Chondrocyte (in vitro differentiated cells): ENCODE measurements at places on chromosomes 12 and 14. TPM values are rescaled to one million over a fixed set of nuclear protein-coding genes. Genes with fewer than 3 reads are reported as not detected.

DNA sequence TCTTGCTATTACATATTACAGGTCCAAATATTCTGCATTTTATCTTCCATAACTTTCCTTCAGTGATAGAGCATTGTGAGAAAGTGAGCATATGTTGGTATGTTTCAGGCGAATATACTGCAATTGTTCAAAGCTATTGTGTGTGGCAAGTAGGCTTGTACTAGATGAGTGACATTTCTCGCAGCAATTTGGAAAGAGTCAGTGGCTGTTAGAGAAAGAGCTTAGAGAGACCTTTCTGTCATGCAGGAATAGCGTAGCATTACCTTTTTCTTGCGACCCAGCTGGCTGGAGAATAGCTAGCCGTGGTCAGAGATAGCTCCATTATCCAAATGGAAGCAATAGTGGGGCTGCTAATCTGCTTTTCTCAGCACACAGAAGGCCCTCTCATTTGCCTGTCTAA is 678.5 kb upstream of the FOXG1 start:
- H3K36me3 ChIP-seq, result no peaks in the 10 kb centered on the region
- H3K27ac ChIP-seq, result no peak overlapping the region
- no peaks in the 10 kb centered on the region for H3K27me3 ChIP-seq
- no peak overlapping the region for H3K4me3 ChIP-seq
- DNase-seq, result no peak

DNA sequence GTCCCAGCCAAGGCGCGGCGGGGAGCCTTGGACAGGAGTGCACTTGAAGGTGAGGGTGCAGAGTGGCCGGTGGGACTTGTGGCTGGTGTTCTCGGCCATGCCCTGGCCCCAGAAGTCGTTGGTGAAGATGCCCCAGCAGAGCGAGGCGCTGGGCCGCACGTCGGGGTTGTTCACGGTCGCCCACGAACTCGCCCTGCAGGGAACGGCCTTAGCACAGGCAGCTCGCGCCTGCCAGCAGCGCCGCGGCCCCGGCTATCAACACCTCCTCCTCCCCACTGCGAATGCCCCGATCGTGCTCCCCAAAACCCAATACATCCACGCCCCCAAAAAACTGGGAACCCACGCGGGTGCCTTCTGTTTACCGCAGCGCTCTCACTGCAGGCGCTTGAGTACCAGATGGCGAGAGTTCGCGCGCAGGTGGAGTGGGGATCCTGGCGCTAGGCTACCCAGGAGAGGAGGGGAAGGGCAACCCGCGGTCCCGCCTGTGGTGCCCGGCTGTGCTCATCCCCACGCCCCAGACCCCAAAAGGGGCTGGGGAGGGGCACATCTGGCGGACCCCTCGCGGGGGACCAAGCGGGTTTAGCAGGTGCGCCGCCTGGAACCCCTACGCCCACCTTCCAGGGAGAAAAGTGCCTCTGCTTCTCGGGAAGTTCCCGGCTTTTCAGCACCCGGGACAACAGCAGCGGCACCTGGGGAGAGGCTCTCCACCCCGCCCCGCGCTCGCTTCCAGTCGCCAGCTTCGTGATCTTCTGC is 386.3 kb upstream of the TMTC1 start:
- no peak overlapping the region for H3K27ac ChIP-seq
- no peaks in the 10 kb centered on the region for H3K27me3 ChIP-seq
- H3K4me1 ChIP-seq, result peaks cover 3% of the 10 kb centered on the region
- H3K36me3 ChIP-seq, result no peaks in the 10 kb centered on the region
- H3K4me3 ChIP-seq, result no peak overlapping the region

DNA sequence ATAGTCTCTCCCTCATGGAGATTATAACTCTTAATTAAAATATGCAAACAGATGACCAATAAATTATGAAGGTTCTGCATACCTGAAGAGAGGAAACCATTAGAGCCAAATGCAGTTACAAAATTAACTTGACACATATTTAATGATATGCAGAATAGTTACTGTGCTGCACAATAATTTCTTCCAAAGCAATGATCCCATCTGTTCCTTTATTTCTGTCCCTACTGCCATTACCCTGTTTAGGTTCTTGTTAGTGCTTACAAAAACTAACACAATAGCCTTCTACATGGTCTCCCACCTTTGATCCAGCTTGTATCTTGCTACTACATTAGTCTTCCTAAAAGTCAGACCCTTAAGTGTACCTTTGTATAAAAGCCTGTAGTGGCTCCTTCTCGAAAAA is 411.1 kb downstream of the APAF1 start:
- H3K4me3 ChIP-seq, result no peak overlapping the region
- DNase-seq, result no peak
- H3K27me3 ChIP-seq, result no peaks in the 10 kb centered on the region
- no peak overlapping the region for H3K27ac ChIP-seq
- no peaks in the 10 kb centered on the region for H3K36me3 ChIP-seq
- peaks cover 14% of the 10 kb centered on the region for H3K4me1 ChIP-seq

Gene TMEM63C
- 7.6 to 10.3 TPM (median 8.7 TPM) in 3 replicates for total RNA-seq

Gene ZC2HC1C
- total RNA-seq, result 0.31 to 0.62 TPM (median 0.48 TPM) in 3 replicates

- no peaks in the 10 kb centered on the region for H3K27me3 ChIP-seq
- no peak overlapping the region for H3K4me3 ChIP-seq
- no peak for DNase-seq
Measured at GRCh38 chr12:7934889-7935492, 996 bp downstream of the SLC2A3 start.

- peaks cover 1% of the 10 kb centered on the region for H3K27me3 ChIP-seq
- H3K4me1 ChIP-seq, result peaks cover 8% of the 10 kb centered on the region
- H3K4me3 ChIP-seq, result no peak overlapping the region
- H3K27ac ChIP-seq, result no peak overlapping the region
Measured at GRCh38 chr14:34251662-34252061, 210.4 kb downstream of the SPTSSA start.

DNA sequence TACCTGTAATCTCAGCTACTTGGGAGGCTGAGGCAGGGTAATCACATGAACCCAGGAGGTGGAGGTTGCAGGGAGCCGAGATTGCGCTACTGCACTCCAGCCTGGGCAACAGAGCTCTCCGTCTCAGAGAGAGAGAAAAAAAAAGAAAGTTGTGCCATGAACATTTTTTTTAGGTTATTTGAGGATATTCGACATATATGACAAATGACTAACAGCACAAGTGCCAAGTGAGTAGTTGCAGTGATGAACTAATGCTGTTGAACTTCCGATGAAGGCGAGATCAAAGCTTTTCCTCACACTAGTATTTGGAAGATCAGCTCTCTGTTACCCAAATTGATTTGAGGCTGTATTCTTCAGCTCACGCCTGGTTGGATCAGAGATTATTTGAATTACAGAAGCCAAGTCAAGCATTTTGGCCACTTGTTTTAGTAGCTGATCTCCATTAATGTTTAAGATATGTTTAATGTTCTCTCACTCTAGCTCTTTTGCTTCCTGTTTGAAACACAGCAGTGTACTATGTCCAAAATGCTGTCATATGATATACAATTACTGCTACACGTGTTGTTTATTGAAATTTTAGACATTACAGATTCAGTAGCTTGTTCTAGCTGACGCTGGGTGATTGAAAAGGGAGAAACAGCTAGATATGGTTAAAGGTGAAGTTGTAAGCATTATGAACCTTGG is 43.4 kb downstream of the WDR20 start:
- no peak for DNase-seq
- no peaks in the 10 kb centered on the region for H3K36me3 ChIP-seq
- H3K27me3 ChIP-seq, result no peaks in the 10 kb centered on the region
- no peak overlapping the region for H3K4me3 ChIP-seq
- peaks cover 54% of the 10 kb centered on the region for H3K4me1 ChIP-seq
- peak overlapping the region; percentile 45 for H3K27ac ChIP-seq

Gene CISTR
- not detected in 3 replicates for total RNA-seq

Gene CLEC4A
- total RNA-seq, result 0.65 to 1.1 TPM (median 0.99 TPM) in 3 replicates

- H3K36me3 ChIP-seq, result peaks cover 2% of the 10 kb centered on the region
- H3K27me3 ChIP-seq, result peaks cover 9% of the 10 kb centered on the region
- no peak for DNase-seq
- H3K4me1 ChIP-seq, result no peaks in the 10 kb centered on the region
- no peak overlapping the region for H3K4me3 ChIP-seq
- no peak overlapping the region for H3K27ac ChIP-seq
Measured at GRCh38 chr14:42111355-42111754, 504.7 kb downstream of the LRFN5 start.

DNA sequence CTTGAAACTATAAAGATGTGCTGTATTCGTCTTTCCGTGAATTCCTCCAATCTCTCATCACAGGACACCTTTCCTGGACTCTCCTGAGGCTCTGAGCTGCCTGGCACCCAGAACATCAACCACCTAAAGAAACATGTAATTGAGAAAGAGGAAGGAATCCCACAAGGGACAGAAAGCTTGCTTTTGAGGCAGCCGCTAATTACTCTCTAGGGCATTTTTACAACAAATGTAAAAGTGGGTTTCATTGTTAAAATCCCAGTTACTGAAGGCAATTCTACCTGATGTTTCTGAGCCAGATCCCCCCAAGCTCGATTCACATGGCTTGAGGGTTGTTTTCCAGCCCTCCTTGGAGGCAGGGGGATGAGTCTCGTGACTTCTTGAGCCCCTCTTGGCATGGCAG is 238.5 kb upstream of the LHX5 start:
- no peaks in the 10 kb centered on the region for H3K4me1 ChIP-seq
- H3K27ac ChIP-seq, result no peak overlapping the region
- H3K36me3 ChIP-seq, result no peaks in the 10 kb centered on the region

Gene PIWIL1
- total RNA-seq, result not detected in 3 replicates

GRCh38 chr12:105765053-105766014 is 373.4 kb downstream of the NUAK1 start:
- DNase-seq, result no peak
- H3K4me3 ChIP-seq, result no peak overlapping the region
- no peaks in the 10 kb centered on the region for H3K27me3 ChIP-seq
- H3K27ac ChIP-seq, result no peak overlapping the region
- H3K4me1 ChIP-seq, result peaks cover 21% of the 10 kb centered on the region

- peaks cover 27% of the 10 kb centered on the region for H3K27me3 ChIP-seq
- H3K4me1 ChIP-seq, result no peaks in the 10 kb centered on the region
- H3K4me3 ChIP-seq, result no peak overlapping the region
- no peaks in the 10 kb centered on the region for H3K36me3 ChIP-seq
Measured at GRCh38 chr12:77610446-77610845, 220.2 kb upstream of the NAV3 start.

DNA sequence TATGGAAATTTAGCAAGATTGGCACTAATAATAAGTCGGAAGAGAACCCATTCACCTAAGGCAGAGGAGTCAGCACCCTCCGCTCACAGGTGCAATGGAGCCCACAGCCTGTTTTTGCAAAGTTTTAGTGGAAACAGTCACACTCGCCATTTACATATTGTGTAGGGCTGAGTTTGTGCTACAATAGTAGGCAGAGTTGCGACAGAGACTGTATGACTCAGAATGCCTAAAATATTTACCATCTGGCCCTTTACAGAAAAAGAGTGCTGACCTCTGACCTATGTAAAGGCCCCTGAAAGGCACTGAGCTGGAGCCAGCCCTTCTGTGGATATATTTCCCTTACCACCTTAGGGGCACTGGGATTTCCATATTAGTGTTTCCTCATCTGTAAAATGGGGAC is 79.0 kb downstream of the PRIMA1 start:
- no peak overlapping the region for H3K4me3 ChIP-seq
- DNase-seq, result no peak
- no peaks in the 10 kb centered on the region for H3K36me3 ChIP-seq
- peaks cover 2% of the 10 kb centered on the region for H3K27me3 ChIP-seq
- no peaks in the 10 kb centered on the region for H3K4me1 ChIP-seq

GRCh38 chr12:104182144-104182543 is 33.4 kb upstream of the TXNRD1 start:
- H3K27me3 ChIP-seq, result no peaks in the 10 kb centered on the region
- no peak overlapping the region for H3K27ac ChIP-seq
- no peaks in the 10 kb centered on the region for H3K36me3 ChIP-seq
- DNase-seq, result no peak
- peaks cover 40% of the 10 kb centered on the region for H3K4me1 ChIP-seq
- no peak overlapping the region for H3K4me3 ChIP-seq

Gene IKBIP
- 65.0 to 69.5 TPM (median 66.8 TPM) in 3 replicates for total RNA-seq

Gene OR6C2
- not detected in 3 replicates for total RNA-seq

DNA sequence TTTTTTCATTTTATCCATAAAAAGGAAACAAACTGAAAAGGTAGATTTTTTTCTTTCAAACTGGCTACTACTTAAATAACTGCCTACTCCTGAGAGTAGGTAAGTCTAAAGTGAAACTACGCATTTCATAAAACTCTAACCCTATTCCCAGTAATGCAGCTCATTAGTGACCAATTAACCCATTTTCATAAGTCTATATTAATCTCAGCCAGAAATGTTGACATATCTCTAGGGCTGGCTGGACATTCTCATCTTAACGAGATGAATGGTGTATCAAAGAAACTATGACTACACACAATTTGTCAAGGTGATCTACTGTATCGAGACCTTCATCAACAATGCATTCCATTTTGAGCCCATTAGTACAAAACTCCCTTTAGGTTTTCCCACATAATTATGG is 57.2 kb downstream of the EPS8 start:
- H3K27me3 ChIP-seq, result no peaks in the 10 kb centered on the region
- no peak for DNase-seq
- H3K27ac ChIP-seq, result no peak overlapping the region
- peaks cover 61% of the 10 kb centered on the region for H3K4me1 ChIP-seq

Gene ZDHHC22
- 0.13 to 0.30 TPM (median 0.15 TPM) in 3 replicates for total RNA-seq

Gene BICDL1
- total RNA-seq, result 0.12 to 0.45 TPM (median 0.26 TPM) in 3 replicates

DNA sequence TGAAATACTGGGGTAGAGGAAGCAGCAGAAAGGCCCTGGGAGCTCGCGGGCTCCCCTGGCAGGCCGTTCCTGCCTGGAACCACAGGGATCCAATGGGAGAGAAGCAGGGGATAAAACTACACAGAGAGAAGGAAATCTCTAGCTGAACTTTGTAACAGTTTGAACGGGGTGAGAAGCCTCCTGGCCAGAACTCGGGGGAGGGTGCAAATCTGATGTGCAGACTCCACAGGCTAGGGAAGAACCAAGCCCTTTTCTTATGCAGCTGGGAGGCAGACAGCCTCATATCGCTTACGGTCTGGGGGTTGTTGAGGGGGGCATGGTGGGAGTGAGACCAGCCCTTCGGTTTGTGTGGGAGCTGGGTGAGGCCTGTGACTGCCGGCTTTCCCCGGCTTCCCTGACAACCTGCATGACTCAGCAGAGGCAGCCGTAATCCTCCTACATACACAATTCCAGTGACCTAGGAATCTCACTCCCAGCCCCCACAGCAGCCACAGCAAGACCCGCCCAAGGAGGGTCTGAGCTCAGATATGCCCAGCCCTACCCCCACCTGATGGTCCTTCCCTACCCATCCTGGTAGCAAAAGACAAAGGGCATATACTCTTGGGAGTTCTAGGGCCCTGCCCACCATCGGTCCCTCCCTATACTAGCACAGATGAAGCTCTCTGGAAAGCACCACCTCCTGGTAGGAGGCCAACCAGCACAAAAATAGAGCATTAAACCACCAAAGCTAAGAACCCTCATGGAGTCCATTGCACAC is 143.0 kb downstream of the TMTC1 start:
- H3K27me3 ChIP-seq, result no peaks in the 10 kb centered on the region
- peak overlapping the region; percentile 51 for H3K4me3 ChIP-seq

Gene COX8C
- total RNA-seq, result not detected in 3 replicates

GRCh38 chr12:54028314-54029201 is at the start of gene HOXC6:
Gene HOXC6, plus strand, starts transcription at chr12:54028440. Its CDS starts 82 bp downstream, at chr12:54028522.
- H3K36me3 ChIP-seq, result peaks cover 9% of the 10 kb centered on the region
- no peak within 1 kb of the TSS for H3K27ac ChIP-seq
- H3K27me3 ChIP-seq, result peaks cover 81% of the 10 kb centered on the region
- no peak for DNase-seq
- peaks cover 16% of the 10 kb centered on the region for H3K4me1 ChIP-seq
